ENCODE measurements at places on chromosomes 1 and 21.

DNA sequence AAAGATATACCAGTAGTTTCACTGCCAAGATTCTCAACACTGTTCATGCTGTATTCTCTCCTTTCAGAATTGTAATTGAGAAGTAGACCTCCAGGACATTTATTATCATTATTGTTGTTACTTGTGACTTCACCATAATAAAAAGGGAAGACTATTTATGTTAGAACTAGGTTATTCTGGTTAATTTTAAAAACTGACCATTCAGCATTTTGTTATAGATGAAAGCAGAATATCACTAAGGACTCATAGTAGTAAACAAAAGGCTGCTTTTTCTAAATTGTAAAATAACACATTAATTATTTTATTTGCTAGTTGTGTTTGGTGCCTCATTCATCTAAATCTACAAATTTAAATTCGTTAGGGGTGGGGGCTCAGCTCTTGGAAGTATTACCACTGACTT lies 210.4 kb downstream of the PATJ start:
- no peak for DNase-seq

DNA sequence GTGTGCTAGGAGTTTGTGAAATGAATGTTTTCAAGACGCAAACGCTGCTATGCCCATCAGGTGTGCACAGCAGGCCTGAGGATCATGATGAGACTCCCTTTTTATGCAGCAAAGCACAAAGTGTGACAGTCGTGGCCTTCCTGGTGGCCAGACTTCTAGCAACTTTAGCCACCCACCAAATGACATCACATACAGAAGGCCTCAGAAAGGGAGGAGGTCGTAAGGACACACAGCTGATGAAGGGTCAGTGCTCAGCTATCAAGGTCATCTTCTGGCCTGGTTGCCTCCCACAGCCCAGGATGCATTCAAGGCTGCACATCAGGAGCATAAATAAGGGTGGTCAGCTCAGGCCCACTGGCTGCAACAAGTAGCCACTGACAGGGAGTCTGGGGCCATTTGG lies 36.6 kb downstream of the BMP8A start:
- no peak for DNase-seq

DNA sequence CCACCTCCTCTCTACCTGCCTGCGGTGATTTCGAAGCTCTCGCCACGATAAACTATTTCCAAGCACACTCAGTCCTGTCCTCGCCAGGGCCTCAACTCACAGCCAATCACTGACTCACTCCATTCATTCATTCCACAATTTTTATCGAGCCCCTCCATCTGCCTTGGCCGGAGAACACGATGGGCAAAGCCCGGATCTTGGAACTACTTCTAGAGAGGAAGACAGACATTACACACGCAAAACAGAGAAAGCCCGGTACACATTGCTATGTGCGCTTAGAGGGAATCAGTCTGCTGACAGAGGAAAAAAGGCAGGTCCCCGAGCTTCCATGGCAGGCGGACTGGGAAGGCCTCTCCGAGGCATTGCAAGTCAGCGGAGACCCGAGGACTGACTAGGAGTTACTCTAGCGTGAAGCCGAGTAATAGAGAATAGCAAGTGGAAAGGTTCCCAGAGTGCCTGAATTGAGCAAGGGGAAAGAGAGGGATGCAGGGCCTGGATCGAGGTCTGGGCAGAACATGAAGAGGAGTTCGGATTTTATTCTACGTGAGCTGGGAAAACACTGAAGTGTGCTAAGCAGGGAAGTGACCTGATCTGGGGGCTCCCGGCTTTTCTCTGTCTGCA lies 54.2 kb upstream of the DNAJC6 start:
- no peak for DNase-seq

- no peak for DNase-seq
Observed at GRCh38 chr1:203660931-203661484, 34.4 kb downstream of the ATP2B4 start.

DNA sequence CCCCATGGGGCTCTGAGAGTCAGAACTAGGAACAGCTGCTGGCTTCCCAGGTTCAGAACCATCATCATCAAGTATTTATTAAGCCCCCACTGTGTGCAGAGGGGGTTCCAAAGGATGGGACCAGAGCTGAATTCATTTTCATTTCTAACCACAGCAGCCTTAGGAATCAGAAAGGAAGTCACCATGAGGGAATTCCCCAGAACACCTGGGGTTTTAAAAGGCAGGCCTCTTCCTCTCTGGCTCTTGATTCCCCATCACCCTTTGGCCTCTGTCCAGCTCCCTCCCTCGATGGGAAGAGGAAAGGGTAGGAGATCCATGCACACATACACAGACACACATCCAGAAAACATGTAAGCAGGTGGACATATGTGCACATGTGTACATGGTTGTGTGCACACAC lies 1.3 kb upstream of the KCNN3 start:
- DNase-seq, result no peak

- DNase-seq, result no peak
Observed at GRCh38 chr1:65422241-65423203, 2.1 kb downstream of the LEPR start.

Data from right atrium auricular region (tissue), 2 donors.